A549 treated with Hydrocortisone at 1 μM for 4 hours (cell line): ENCODE measurements at places on chromosomes 2 and 18. TPM values are rescaled to one million over a fixed set of nuclear protein-coding genes. Genes with fewer than 3 reads are reported as not detected.

KLHL29 gene
- total RNA-seq = 4.5 to 7.1 TPM (median 6.2 TPM) in 5 replicates

BOD1L2 gene
- total RNA-seq = not detected in 5 replicates

CHAC2 gene
- total RNA-seq = 11.3 to 18.0 TPM (median 12.9 TPM) in 5 replicates

CRYGC gene
- not detected in 5 replicates for total RNA-seq

OR6B3 gene
- not detected in 5 replicates for total RNA-seq

TBR1 gene
- total RNA-seq = 0.03 to 0.07 TPM (median 0.04 TPM) in 4 of 5 replicates, not detected in the other

FAM110C gene
- total RNA-seq = 0.08 to 0.30 TPM (median 0.21 TPM) in 5 replicates

ECEL1 gene
- total RNA-seq = 0.09 to 0.37 TPM (median 0.15 TPM) in 5 replicates

AKAIN1 gene
- not detected in 5 replicates for total RNA-seq
